Inflammatory macrophage treated with lipopolysaccharide for 1 hour (primary cell): ENCODE measurements at places on chromosomes 13 and 19.
A peak's percentile ranks its signal among the peaks of the same experiment; 100 is the strongest.

- no peak for DNase-seq
These were observed 40.2 kb downstream of the UBL3 start for GRCh38 chr13:29810145-29810742.

- no peak for DNase-seq
These were observed 13.1 kb downstream of the INSR start for GRCh38 chr19:7280940-7281666.

DNA sequence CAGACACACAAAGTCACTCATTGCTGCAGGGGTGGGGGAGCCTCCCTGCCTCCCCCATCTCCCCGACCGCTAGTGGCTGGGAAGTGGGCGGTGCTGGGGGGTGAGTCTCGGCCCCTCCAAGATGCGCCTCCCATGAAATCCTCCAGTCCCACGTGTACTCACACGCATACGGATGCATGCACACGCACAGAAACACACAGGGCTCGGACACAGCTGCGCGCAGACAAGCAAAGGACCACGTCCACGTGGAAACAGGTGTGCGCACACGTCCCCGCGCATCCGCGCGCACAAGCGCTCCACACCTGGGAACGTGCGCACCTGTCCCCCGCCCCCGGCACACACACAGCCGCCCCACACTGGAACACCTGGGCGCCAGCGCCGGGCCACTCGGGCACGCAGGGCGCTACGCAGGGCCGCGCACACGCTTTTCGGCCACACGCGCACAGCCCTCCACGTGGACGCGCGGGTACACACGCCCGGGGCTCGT, 687 bp downstream of the MATK start:
- DNase-seq, result no peak

- DNase-seq, result no peak
These were observed 13.5 kb downstream of the NDUFA11 start for GRCh38 chr19:5890099-5890498.

DNA sequence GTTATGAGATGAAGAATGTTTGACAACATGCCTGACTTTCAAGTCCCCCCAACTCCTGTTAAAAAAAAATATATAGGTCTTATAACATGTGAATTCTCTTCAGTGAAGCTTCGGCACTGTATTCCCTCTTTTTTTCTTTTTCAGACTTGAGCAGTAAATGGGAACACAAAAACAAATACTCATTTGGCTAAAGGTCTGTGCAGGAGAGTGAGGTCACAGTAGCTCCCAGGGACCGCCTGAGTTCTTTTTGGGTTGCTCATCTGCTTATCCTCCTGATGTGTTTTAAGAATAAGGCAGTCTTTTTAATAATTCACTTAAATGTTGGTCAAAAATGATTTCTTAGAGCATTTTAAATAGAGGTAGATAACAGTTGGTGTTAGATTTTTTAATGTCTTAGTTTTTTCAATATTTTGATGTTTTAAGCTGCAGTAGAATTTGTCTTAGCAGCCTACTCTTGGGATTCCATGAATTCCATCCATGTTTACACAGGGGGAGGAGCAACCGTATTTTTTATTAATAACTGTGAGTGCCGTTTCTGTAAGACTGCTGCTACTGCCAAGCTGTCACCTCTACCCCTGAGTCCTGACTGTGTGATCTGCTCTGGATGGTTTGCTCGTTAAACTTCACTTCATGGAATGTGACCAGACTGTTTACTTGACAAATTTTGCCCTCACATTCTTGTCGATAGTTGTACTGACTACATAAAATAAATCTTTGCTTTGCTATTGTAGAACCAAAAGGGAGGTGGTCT, 14.9 kb downstream of the HNRNPM start:
- no peak for DNase-seq

DNA sequence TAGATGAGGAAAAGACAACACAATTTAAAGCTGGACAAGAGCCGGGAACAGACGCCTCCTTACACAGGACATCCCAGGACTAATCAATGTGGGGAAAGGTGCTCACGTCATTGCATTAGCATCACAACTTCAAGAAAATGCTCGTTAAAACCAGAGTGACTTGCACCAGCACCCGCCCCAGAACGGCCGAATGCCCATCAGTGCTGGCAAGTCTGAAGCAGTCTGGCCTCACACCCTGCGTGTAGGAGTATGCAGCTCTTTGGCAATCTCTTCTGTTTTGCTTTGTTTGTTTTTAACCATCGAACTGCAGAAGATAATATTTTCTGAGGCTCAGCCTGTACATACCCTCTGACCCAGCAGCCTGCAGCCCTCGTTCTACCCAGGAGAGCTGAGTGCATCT, 44.8 kb upstream of the LDLR start:
- no peak for DNase-seq

GRCh38 chr13:35566340-35566739, 89.9 kb upstream of the MAB21L1 start:
- no peak for DNase-seq

DNA sequence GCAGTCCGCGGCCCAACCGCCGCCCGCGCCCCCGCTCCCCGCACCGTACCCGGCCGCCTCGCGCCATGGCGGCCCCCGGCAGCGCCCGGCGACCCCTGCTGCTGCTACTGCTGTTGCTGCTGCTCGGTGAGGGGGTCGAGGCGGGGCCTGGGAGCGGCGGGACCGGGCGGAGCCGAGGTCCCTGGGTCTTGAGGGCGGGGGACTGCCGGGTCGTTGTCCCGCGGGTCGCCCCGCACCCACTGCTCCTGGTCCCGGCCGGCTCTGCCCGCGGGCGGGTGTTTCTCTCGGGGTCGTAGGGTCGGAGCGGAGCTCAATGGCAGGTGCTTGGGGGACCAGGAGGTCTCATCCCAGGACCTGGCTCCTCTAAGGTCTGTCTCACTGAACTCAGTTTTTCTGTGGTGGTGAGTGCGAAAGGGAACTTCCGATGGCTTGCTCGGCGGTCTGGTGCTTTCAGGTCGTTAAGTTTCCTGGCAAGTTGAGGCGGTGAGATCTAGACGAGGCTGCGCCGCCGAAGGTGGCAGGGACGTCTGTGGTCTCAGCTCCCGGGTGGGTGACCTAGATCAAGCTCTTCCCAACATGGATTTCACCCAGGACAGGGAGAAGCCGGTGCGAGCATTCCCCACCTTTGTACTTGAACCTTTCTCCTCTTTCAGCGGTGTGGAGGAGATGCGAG, 467 bp downstream of the LAMP1 start:
- DNase-seq, result peak; percentile 52

- no peak for DNase-seq
These were observed 130.7 kb upstream of the PEG3 start for GRCh38 chr19:56971230-56971629.

- peak; percentile 44 for DNase-seq
These were observed 1.4 kb downstream of the NOVA2 start for GRCh38 chr19:45972081-45972946.

GRCh38 chr19:17305517-17306284, at the start of gene MRPL34:
Gene MRPL34, plus strand, starts transcription at chr19:17305872. Its CDS starts 21 bp downstream, at chr19:17305893.
- DNase-seq, result peak; percentile 97

DNA sequence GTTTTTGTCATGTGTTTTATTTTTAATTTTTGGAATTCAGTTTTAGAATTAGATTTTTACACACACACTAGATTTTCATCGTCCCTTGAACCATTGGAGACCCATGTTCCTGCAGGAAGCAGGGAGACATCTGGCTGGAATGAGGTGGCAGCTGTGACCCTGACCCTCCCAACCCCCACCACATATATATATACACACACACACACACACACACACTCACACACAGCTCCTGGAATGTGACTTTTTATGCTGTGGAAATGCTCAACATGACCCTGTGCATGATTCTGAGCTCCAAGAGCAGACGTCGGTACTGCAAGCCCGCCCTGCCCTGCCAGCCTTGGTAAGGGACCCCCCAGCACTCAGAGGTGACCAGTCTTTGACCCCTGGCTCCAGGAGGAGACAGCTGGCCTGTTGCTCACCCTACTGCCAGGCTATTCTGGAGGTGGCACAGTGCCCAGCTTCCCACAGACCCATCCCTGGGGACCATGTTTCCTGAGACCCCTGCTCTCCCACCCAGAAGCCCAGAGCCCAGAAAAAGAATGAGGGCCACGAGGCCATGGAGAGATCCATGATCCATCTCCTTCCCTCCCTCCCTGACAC, 103.2 kb upstream of the VSTM2B start:
- no peak for DNase-seq

- DNase-seq, result no peak
These were observed 95.5 kb upstream of the SERP2 start for GRCh38 chr13:44278166-44278565.

DNA sequence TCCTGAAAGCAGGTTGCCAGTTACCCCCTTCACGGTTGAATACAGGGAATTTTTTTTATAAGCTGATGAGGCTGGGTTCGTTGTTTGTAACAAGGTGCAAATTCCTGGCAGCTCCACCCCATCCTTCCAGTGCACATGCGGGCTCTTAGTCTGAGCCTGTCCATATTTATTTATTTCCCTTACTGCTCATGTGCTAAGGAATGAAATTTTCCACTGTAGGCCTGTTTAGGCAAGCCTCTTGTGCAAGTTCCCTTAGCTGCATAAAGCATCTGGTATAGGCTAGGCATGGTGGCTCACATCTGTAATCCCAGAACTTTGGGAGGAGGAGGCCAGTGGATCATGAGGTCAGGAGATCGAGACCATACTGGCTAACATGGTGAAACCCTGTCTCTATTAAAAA, 560.9 kb upstream of the PCDH9 start:
- no peak for DNase-seq

- peak; percentile 70 for DNase-seq
These were observed 726 bp upstream of the UFM1 start for GRCh38 chr13:38348861-38349389.

DNA sequence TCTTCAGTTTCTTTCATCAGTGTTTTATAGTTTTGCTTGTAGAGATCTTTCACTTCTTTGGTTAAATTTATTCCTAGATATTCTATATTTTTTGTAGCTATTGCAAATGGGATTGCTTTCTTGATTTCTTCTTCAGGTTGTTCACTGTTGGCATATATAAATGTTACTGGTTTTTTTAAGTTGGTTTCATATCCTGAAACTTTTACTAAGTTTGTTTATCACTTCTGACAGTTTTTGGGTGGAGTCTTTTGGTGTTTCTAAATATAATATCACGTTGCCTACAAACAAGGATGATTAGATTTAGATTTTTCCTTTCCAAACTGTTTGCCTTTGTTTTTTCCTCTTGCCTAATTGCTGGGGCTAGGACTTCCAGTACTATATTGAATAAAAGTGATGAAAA, 109.7 kb downstream of the PAN3 start:
- DNase-seq, result no peak

DNA sequence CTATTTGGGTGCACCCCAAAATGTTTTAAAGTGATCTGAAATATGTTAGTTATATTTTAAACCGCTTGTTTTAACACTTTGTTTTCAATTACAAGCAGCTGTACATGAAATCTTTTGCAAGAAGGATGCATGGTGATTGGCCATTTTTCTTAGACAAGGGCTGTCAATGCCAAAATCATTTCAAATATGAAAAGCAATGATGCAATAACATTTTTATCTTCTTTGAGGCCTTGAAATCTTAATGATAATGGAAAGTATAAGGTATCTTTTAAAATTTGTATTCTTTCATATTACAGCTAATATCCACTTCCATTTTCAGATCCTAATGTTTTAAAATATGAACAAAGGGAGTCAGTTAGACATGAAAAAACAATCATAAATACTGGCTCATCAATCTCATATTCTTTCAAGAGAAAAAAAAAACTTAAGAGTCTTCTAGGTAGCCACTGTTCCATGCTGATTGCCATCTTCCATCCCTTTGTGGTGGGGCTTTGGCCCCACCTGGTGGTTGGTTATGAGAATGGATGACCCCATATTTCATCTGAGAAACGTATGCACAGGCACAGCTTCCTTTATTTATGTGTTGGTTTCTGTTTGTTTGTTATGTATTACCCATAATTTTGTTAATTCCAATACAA, 330.3 kb upstream of the MIR17HG start:
- peak; percentile 43 for DNase-seq

GRCh38 chr19:39403331-39404312, 3.0 kb upstream of the ZFP36 start:
- peak; percentile 88 for DNase-seq

- no peak for DNase-seq
These were observed at the start of gene NPHS1 for GRCh38 chr19:35852029-35852780. Gene NPHS1, minus strand, starts transcription at chr19:35852504. Its CDS starts 667 bp downstream, at chr19:35851837.

DNA sequence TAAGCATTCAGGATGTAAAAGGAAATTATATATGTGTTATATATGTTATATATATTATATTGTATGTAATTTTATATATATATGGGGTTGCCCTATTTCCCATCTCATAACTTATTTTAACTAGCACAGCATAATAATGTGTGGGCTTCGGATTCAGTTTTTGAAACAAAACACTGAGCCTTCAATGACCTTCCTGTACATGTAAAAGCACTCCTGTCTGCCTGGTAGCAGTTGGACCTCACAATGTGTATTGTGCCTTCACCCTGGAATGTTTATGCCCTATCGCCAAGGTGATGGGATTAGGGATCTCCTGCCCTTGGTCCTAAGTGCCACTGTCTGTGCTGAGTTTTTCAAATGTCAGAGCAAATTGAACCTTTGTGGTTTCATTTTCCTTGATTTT, 968.8 kb downstream of the TUBA3C start:
- no peak for DNase-seq

- DNase-seq, result no peak
These were observed 18.2 kb upstream of the AKAP8 start for GRCh38 chr19:15397782-15398181.

DNA sequence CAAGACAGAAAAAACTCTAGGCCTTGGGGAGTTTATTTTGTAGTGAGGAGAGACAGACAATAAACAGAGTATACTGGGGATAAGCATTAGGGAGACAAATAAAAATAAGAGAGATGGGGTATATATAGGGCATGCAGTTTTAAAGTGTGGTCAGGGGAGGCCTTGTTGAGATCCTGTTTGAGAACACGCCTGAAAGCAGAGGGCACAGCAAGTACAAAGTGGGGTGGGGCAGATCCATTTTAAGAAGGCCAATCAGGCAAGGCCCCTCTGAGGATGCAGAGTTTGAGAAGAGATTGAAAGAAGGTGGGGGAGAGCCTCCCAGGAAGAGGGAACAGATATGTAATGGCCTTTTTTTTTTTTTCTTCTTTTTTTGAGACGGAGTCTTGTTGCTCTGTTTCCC, 2.1 kb downstream of the PPP2R1A start:
- DNase-seq, result no peak

- DNase-seq, result no peak
These were observed 1390.6 kb downstream of the UQCRFS1 start for GRCh38 chr19:27822336-27822735.

- DNase-seq, result no peak
These were observed 15.9 kb upstream of the RNF17 start for GRCh38 chr13:24748061-24748400.

DNA sequence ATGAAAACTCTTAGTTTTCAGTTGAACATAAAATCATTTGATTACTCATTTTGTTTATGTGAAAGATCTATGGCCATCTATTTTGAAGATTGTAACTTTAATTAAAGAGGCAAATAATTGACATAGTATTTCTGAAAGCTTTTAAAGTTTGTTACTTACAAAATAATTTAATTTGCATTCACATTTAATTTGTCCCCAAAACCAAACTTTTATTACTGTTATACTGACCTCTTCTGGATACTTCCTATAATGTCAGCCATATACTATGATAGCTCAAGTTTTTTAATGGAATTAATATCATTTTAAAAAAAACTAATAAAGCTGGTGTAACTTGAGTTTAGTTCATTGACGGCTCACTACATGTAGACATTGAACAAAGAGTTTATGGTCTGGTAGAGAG, 4.9 kb upstream of the SGCG start:
- no peak for DNase-seq

GRCh38 chr19:36605101-36605876, at the start of gene ZNF382:
Gene ZNF382, plus strand, starts transcription at chr19:36605313. Its CDS starts 4,602 bp downstream, at chr19:36609915.
- DNase-seq, result peak; percentile 78

GRCh38 chr13:19062019-19062646, 119.5 kb downstream of the TUBA3C start:
- DNase-seq, result no peak

GRCh38 chr19:23770672-23771250, 12.1 kb upstream of the ZNF681 start:
- no peak for DNase-seq
